ENCODE measurements at places on chromosomes 7 and 10.

GRCh38 chr10:124589491-124590041 lies 127.9 kb downstream of the LHPP start:
- no peak for DNase-seq

DNA sequence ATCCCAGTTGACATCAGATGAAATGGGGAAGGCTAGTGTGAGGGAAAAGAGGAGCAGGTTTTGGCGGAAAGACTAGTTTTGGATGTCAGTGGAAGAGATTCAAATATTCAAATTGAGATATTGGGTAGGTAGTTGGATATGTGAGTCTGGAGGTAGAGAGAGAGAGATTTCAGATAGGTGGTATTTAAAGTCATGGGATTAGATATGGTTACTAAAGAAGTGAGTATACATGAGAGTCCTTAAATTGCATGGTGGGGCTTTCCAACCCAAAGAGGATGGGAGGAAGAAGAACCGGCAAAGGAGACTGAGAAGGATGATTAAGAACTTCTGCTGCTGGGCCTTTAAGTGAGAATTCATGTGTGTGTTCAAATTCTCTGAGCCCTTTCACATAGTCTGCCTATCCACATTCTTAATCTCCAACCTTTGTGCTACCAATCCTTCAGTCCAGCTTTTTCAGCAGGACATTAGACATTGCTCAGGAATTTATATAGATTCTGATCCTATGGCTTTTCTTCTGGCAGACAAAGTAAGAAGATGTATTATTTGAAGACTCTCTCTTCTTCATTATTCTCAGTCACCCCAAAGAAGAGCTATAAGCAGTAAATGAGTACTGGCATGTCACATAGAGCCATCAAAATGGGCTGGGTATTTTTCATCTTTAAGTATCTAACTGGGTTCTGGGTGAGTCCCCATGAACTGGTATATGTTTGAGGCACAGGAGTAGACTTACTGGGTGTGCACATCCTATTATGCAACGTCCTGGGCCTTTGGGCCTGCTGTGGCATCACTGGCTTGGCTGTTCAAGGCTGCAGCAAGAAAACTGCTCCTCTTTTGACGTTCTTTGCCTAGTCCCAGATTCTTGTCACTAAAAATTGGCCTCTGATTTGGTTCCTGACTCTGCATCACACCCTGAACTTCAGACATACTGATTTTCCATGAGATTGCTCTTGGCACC lies 33.6 kb downstream of the ST7 start:
- DNase-seq: no peak

DNA sequence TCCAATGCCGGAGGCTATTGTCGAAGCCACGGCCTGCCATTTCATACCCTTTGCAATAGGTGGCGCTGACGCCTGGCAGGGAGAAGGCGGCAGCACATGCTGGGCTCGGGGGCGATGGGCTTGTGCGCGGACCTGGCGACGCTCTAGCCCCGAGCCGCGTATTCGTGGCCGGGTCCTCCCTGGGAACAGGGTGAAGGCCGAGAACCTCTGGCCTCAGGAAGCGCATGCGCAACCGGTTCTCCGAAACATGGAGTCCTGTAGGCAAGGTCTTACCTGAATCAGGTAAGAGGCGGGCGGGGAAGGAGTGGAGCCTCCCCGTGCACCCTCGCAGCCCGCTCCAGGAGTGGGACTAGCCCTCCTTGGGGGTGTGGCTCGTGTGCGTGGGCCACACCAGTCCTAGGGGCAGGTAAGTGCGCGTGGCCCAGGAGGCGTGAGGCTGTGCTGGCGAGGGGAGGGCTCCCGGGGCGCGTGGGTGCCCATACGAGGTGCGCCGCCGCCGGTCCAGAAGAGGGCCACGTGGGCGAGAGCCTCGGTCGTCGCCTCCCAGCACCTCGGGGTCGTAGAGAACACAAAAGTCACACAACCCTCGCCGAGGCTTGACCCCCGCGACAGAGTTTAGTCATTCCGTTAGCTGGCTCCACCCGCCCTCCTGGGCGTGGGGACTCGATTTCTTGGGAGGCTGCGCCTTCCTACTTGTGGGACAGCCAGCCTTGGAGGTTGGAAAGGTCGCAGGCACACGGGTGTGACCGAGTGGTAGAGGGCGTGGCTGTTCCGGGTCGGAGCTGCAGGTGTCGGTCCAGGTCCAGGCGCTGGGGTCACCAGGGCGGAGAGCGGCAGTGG lies 5.6 kb upstream of the MEST start:
- peak; percentile 9 for DNase-seq

GRCh38 chr10:75029420-75029819 lies 82.0 kb upstream of the SAMD8 start:
- DNase-seq: no peak

DNA sequence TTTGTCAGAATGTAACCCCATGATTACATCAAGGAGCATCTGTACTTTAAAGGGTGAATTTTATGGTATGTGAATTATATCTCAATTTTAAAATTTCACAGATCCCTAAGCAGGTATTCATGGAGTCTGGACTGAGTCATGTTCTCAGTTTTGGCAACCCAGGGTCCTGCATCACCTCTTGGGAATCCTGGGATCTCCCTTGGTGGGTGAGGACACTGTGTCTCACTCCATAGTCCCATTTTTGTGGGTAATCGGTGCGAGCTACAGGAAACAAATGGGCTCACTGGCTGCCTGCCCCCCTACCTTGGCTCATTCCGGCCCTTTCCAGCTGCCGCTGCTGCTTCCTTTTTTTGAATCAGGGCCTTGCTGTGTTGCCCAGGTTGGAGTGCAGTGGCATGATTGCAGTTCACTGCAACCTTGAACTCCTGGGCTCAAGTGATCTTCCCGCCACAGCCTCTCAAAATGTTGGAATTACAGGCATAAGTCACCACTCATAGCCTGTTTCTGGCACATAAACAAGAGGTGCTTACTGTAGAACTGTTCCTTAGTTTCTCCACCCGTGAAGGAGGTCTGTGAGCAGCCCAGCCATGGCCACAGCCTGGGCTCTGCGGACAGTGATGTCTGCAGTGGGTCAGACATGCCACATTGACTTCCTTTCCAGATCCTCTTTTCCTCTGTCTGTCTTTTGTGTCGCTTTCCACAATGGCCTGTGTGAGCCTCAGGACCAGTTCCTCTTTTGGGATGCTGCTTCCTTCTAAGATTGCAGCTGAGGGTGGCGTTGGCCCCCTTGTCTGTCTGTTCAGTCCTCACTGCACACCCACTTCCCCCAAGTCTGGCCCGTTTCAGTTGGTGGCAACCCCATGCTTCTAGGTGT lies 14.5 kb downstream of the PALD1 start:
- no peak for DNase-seq

GRCh38 chr7:151236406-151236805 lies 4.1 kb downstream of the CHPF2 start:
- DNase-seq: no peak

GRCh38 chr7:1664711-1665548 lies 5.1 kb upstream of the ELFN1 start:
- peak; percentile 41 for DNase-seq

Data from activated naive CD4-positive, alpha-beta T cell (primary cell).